ENCODE measurements at places on chromosomes 4 and X.

- no peak for DNase-seq
These were observed 541.3 kb upstream of the TENM3 start for GRCh38 chr4:181701894-181702293.

DNA sequence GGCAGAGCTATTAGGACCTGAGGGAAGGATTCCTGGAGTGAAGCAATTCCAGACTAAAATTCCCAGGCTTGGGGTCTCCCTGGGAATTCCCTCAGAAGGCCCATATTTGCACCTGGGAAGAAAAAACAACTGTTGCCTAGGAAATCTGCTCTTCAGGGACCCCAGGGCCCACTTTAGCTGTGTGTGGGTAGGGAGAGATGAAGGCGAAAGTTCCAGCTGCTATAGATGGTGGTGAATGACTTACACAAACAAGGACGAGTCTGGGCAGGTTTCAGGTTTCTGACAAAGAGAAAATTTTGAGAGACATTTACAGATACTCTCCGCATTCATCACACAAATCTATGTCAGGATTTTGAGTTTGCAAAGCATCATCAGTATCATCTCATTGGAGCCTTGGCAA lies 126.1 kb downstream of the GPC3 start:
- no peak for DNase-seq

- no peak for DNase-seq
These were observed 102.0 kb upstream of the LEF1 start for GRCh38 chr4:108270466-108271450.

DNA sequence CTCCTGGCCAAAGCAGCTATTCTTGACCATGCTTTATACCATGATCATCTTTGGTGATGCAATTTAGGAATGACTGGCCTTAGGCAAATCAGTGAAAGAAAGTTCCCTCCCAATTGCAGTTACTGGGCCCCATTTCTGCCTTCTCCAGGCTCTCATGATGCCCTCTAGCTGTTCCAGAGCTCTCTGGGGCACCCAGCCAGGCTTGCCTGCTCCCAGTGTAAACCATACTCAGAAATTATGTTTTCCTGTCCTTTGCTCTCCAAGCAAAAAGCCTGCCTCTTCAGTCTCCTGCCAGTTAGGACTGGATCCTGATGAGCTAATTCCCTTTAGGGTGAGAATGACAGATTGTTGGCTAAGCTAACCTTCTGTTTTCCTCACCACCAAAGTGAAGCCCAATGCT lies 85.3 kb upstream of the RBPJ start:
- no peak for DNase-seq

DNA sequence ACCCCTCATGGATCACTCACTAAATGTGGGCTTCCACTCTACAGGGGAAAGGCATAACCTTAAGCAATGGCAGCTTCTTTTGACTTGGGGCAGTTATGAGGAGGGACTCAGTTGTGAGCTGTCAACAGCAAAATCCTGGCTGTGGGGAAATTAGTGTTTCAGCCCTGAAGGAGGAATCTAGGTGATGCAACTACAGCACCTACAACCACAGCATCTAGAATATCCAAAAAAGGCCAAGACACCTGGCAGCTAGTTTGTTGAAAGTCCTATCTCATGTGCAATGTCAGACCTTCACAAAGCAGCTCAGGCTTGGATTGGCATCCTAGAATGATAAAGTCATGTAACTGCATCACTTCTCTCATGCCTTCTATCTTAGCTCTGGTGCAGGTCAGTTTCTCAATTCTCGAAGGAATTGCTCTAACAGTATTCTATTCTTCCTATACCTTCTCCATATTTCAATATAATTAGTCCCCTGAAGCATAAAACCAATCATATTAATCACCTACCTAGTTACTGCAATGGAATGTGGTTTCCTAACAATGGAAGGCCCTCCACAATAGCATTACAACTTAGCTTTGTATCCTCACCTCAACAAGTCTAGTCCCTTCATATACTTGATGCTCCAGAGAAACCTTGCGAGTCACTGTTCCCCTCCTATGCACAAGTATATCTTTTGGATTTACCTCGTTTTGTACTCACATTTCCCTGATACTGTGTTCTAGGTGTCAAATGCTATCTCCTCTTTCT lies 5.5 kb upstream of the ANTXR2 start:
- DNase-seq: no peak

DNA sequence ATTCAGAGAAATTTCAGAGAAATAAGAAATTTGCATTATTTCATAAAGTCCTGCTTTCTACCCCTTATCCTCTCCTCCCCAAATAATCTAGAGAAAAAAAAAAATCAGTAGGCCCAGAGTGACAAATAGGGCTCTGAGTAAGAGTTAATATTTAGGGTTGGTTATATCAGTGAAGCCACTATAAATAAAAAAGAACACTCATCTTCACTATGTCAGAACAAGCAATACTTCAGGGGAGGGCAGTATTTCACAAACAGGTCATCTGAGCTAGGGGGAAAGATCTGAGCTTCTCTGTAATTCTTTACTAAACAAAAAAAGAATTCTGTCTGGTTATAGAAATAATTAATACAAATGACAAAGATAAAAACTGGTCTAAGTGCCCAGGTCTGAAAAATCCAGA lies 39.4 kb downstream of the PDE5A start:
- no peak for DNase-seq

DNA sequence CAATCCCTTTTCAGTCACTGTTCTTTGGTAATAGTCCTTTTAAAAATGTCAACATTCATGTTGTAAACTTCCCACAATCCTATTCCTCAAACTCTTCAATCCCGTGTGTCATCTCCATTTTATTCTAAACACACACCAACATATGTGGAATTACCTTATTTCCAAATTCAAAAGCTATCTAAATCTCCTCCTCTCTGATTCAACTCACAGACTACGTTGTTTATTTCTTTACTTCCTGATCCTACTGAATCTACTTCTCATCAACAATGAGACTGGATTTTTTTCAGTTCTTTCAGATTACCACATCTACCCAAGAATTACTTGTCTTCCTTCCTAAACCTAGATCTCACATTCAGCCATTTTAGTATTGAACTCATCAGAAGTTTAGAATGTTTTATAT lies 188.2 kb downstream of the GABRB1 start:
- DNase-seq: no peak

- DNase-seq: no peak
These were observed 87.6 kb upstream of the PLAC1 start for GRCh38 chrX:134745636-134746409.

DNA sequence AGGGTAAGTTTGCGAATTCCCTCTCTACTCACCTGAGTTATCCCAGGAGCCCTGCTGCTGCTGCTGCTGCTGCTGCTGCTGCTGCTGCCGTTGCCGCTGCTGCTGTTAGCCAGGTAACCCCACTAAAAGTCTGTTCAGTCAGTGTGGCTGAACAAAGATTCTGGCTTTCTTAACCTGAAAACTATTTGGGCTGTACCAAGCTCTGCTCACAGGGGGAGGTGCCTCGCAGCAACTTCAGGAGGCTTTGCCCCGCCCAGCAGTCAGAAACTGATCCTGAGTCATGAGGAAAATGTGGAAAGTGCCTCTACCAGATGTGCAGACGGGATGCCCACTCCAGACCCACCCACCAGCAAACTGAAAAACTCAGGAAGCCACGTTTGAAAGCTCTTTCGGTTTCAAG lies at the start of gene CAPN6:
TSS of gene CAPN6 (minus strand) at position 145 of the 400 bp plus-strand sequence. CDS start 6,547 bp downstream, outside the sequence.
- DNase-seq: no peak

GRCh38 chr4:10875144-10875799 lies 190.7 kb upstream of the CLNK start:
- DNase-seq: no peak

GRCh38 chr4:189088780-189089179 lies 851.9 kb upstream of the FRG1 start:
- DNase-seq: no peak

DNA sequence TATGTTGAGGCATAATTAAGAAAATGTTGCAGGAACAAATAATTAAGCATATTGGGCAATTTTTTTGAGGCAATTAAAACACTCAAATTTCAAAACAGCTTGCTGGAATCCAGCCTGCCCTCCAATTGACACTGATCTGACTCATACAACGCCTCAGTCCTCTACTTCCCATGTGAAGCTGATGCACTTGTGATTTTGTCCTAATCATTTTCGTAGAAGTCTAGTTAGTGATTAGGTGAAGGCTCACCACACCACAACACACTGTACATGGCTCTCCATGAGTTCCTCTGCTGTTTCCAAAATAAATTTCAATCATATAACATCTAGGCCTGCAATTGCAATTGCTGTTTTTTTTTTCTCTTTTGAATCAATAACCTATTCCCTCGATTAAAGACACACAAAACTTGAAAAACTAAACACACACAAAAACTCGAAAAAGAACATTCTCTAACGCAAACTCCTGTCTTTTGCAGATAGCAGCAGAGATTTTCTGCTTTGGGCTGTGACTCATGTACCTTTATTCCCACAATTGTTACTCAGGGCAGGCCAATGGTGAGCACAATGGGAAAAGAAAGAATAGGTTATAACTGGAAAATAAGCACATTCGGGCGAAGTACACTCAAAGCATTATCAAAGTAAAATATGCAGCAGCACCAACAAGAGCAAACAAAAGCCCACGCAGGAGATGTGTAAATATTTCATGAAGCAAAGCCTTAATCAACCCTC lies 1.7 kb downstream of the GPRIN3 start:
- DNase-seq: no peak

DNA sequence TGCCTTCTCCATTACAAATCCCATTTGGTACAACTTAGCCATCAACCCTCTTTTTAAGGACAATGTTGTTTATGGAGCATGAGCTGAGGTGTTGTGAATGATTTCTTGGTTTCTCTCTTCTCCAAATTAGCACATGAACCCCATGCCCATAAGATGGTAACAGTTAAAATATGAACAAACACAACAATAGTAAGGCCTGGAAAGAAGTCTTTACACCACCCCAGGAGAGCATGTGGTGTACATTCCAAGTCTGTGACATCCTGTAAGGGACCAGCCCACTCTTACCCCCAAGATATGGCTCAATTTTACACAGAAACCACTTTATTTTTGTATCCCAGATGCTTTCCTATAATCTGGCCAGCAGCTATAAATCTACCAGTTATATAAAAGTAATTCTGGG lies 226.1 kb downstream of the COX18 start:
- no peak for DNase-seq

DNA sequence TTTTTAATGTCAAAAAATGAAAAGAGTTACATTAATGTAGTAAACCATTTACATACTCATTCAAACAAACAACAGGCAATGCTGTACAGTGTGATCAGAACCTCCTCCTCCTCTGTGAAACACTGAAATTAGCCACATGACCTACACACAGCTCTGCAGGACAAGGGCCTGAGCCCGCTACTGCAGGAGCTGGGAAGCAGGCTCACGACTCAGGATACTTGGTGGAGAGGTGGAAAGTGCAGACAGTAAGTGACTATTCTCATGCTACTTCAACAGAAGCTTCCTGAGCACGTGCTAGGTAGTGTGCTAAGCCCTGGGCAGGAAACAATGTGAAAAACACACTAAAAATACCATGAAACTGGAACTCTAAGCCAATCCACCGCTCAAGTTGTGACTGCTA lies 56.8 kb downstream of the TAPT1 start:
- no peak for DNase-seq

- DNase-seq: no peak
These were observed 43.3 kb downstream of the LUZP4 start for GRCh38 chrX:115332832-115333231.

- no peak for DNase-seq
These were observed 93.8 kb downstream of the HDAC8 start for GRCh38 chrX:72478853-72479252.
